ENCODE measurements at places on chromosomes 11 and 22. TPM values are rescaled to one million over a fixed set of nuclear protein-coding genes. Genes with fewer than 3 reads are reported as not detected.

Gene KCNJ4
- not detected for total RNA-seq

Gene CREB3L1
- 0.30 TPM for total RNA-seq

DNA sequence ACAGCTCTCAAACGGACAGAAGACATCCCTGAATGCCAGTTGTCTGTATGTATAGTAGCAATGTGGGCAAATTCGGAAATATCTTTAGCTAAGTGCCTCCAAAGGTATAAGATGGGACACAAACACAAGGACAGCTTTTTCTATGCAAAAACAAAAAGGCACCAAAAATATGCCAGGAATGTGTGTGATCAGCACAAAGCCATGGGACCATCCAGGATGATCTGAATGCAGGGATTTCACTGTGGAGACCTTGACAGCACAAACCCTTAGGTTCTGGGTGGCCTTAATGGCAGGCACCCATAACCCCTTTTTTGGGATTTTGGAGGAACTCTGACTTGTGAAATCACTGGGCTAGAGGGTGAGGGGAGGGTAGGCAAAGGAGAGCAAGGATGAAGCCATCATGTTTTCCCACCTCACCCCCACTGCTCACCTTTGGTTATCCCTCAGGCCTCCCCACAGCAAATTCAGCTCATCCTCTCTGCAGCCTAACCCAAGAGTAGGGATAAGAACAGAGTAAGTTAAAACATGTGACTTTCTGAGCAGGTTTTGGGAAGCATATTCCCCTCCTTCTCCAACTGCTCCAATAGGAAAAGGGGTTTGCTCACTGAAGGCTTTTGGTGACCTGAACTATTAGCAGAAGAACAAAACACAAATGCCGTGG is 154.6 kb downstream of the SNX19 start:
- no peak for DNase-seq

DNA sequence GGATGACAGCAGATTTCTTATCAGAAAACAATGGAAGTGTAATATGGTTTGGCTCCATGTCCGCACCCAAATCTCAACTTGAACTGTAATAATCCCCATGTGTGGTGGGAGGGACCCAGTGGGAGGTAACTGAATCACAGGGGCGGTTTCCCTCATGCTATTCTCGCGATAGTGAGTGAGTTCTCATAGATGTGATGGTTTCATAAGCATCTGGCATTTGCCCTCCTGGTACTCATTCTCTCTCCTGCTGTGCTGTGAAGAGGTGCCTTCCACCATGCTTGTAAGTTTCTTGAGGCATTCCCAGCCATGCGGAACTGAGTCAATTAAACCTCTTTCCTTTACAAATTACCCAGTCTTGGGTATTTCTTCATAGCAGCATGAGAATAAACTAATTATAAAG is 81.0 kb upstream of the SCUBE2 start:
- DNase-seq: no peak

DNA sequence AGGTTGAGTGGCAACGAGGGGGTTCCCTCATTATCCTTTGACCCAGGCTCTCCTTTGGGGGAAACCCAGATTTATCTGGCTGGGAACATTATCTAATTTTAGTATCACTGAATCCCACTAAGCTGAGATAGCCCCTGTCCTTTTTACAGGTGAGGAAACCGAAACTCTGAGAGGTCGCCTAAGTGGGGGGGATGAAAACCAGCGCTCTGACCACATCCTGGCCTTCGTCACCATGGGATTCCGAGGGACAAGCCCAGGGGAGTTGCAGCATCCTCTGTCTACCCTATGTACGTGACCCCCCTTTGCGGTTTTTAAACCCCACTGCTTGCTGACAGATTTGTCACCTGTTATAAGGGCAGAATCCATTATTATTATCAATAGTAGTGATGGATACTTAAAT is 61.0 kb downstream of the ISX start:
- no peak for DNase-seq

GRCh38 chr11:72574548-72575460 is 99.4 kb downstream of the PDE2A start:
- no peak for DNase-seq

GRCh38 chr11:64762674-64763525 is 3.1 kb upstream of the PYGM start:
- no peak for DNase-seq

GRCh38 chr11:116035977-116036376 is 531.8 kb upstream of the CADM1 start:
- no peak for DNase-seq
